Activated CD4-positive, alpha-beta T cell treated with anti-CD3 and anti-CD28 coated beads for 1 hour (primary cell): ENCODE measurements at places on chromosomes 11 and 22.

DNA sequence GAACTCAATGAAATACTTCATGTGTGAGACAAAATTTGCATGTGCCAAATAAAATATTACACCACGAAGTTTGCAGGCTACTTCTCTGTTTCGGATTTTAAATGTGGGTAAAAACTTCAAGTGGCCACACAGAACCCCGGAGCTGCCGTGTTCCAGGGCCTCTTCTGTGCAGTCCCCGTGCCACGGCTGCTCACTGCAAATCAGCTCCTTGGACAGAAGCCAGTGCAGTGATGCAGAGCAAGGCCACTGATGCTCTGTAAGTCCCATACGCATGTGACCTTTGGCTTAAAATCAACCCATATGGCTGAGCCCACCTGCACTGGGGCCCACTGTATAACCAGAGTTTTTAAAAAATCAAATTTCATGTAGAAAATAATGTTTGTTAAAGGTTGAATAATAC is 1309.4 kb downstream of the TBC1D22A start:
- no peak for DNase-seq

- DNase-seq = no peak
These were observed 37.5 kb downstream of the ATG16L2 start for GRCh38 chr11:72851726-72852125.

- DNase-seq = no peak
These were observed 4.0 kb upstream of the IFITM5 start for GRCh38 chr11:303363-303762.

DNA sequence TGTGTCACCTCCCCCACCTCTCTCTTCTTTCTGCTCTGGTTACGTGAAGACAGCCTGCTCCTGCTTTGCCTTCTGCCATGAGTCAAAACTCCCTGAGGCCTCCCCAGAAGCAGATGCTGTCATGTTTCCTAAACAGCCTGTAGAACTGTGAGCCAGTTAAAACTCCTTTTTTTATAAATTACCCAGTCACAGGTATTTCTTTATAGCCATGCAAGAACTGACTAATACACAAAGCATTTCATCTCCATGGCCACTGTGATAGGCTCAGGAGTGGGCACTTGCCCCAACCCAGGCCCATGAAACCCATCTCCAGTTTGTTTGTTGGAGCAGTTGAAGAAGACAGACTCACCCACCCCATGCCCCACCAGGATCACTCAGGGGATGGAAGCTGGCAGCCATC is 253.3 kb upstream of the ISX start:
- no peak for DNase-seq

GRCh38 chr22:30045494-30045887 is 34.8 kb upstream of the HORMAD2 start:
- no peak for DNase-seq

GRCh38 chr11:108970221-108970991 is 305.5 kb downstream of the DDX10 start:
- no peak for DNase-seq

DNA sequence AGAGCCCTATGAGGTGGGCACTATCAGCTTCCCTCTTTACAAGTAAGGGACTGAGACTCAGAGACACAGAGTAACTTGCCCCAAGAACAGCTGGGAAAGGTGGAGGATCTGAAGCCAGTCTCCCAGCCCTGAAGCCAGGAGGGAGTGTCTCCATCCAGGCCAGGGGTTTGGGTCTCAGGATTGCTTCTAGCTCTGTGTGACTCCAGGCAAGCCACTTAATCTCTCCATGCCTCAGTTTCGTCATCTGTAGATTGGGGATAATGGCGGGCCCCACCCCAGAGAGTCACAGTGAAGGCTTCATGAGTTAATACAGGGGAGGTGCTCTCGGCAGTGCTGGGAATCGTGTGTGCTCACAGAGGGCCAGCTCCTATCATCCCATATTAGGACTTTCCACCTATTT is 10.5 kb downstream of the MAP4K2 start:
- DNase-seq = no peak

DNA sequence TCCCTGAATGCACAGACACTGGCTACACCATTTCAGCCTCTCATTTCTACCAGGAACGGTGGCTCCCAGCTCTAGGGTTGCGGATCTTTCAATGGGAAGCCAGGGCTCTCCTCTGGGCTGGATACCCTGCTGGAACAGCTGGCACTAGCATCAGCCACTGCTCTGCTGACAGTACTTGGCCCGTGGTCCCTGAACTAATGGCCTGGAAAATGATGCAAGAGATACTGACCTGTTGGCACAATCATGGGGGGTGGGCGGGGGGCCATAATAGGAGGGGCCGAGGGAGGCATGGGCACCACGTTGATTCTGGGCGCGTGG is 10.7 kb upstream of the TBC1D10A start:
- DNase-seq = no peak

GRCh38 chr11:16512198-16512898 is 156.0 kb upstream of the SOX6 start:
- DNase-seq = no peak

DNA sequence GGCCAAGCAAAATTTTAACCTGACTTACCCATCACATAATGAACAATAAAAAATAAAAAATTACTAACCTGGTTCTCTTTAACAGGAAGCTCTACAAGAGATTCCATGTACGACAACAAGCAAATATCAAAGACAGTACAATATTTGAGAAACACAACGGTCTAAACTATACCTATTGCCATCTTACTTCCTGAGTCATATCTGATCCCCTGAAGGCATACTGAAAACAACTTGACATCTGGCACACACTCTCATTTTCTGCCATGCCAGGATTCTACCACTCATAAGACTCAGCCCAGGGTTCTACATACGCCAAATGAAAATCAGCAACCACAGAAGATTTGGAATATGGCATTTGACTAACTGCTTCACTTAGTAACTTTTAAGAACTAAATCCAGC is 13.8 kb downstream of the DENND5A start:
- DNase-seq = no peak

DNA sequence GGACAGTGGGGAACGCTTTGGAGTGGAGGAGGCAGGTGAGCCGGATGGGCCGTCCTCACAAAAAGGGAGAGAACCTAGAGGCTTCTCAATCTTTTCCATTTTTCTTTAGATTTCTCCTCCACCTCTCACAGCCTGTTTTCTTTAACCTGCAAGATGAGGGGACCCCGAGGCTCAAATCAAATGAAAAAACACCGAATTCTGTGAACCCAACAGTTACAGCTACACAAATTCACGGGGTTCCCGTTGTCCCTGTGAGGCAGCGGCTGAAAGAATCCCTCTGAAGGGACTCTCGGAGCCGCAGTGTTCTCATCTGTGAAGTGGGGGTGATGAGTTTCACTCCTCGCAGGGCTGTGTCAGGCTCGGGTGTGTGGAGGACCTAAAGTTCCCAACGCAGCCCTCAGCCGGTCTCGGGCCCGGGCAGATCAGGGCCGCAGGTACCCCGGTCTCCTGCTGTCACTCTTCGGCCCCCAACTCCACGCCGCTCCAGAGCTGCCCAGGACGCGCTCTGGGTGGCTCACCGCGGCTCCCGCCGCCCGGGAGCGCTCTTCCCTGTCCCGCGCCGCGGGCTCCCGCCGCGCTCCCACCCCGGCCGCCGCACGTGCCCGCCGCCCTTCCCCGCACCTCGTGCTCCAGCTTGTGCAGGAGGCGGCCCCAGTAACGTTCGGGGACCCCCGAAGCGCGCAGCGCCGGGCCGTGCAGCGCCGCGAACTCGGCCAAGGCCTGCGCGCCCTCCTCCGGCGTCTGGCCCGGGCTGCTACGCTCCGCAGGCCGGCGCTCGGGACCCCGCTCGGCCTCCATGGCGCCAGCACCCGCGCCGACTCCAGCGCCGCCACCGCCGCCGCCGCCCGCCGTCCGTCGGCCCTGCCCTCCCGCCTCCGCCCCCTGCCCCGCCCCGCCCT is at the start of gene TTLL12:
TSS of gene TTLL12 (minus strand) at position 863 of the 899 bp plus-strand sequence. CDS start at position 798, 65 bp downstream.
- peak; percentile 46 for DNase-seq
